ENCODE measurements at places on chromosomes 2 and 18.

GRCh38 chr2:84273406-84273805 lies 185.7 kb downstream of the SUCLG1 start:
- DNase-seq = no peak

GRCh38 chr18:62885804-62886203 lies 170.5 kb downstream of the PHLPP1 start:
- no peak for DNase-seq

- no peak for DNase-seq
Measured at GRCh38 chr2:192313773-192314172, 119.0 kb upstream of the TMEFF2 start.

DNA sequence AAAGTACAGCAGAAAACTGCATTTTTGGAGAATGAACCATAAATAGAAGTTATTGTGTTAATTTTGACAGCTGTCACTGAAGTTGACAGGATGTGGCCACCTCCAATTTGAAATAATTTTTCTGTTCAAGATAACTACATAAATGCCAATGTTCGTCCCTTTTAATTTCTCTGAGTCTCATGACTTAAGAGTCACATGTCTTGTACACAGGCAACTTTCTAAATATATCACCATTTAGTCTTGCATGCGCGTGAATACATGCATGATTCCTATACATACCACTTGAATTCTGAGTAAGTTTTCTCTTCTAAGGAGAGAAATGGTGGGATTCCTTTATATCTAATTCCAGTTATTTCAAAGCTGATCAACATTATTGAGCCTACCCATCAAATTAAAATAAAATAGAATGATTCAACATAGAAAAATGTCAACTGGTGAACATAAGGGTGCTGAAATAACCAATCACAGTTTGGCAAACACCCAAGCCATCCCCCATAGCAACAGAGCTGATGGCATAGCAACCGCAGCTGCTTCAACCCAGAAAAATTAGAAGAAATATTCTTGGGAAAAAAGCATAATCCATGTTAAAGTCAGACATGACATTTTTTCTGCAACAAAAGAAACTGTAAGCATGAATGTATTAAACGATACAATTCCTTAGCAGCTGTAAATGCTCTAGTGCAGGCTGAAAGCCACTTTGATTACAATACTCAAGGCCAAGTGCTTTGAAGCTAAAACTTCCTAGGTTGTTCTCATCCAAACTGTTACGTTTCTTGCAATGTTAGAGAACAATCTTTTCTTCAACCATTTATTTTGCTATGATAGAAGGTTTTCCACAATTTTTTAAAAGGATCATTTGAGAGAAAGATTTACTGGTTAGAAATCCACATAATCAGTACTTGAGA lies 282.7 kb downstream of the DLGAP1 start:
- no peak for DNase-seq

GRCh38 chr18:71902482-71902881 lies 641.7 kb downstream of the CBLN2 start:
- no peak for DNase-seq
